Colonic mucosa (tissue), 4 donors: ENCODE measurements at places on chromosomes 13 and 19. TPM values are rescaled to one million over a fixed set of nuclear protein-coding genes. Genes with fewer than 3 reads are reported as not detected.

PRR22 gene
- total RNA-seq = 5.7 TPM

CYP2B6 gene
- total RNA-seq = 2.6 TPM

PRSS57 gene
- total RNA-seq = not detected

KRI1 gene
- total RNA-seq = 11.0 TPM

PSG11 gene
- not detected for total RNA-seq

DNA sequence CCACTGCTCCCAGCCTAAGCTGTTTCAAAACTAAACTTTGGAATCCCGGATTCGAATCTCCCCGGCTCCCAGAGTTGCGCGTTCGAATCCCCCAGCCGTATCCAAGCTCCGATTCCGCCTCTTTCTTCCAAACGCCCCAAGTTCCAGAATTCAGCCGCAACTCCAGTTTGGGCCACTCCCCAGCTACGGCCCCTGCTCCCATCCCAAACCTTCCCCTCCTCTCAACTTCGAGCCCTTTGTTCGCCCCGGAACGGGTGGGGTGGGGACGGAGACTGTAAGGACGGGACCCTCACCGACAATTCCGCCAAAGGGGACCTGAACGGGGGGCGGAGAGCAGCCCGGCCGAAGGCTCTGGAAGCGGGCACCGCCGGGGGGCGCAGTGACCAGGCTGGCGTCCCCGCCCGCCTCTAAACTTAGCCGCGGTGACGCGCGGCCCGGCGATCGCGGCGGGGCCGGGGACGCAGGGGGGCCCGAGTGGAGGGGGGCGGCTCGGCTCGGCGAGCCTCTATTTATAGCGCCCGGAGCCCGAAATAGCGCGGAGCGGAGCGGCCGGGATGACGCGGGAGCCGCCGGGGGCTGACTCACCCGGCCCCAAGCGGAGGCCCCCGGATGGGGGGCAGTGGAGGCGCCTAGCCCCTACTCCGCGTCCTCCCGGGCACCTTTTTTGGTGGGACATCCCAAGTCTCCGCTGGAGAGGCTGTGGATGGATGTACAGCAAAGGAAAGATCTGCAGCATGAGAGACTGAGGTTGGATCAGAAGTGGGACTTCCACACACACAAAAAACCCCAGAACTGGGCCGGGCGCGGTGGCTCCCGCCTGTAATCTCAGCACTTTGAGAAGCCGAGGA lies 4.9 kb upstream of the ERCC1 start:
- no peak overlapping the region for H3K27ac ChIP-seq
- peaks cover 9% of the 10 kb centered on the region for H3K27me3 ChIP-seq
- H3K4me3 ChIP-seq = peak overlapping the region; percentile 30
- DNase-seq = no peak
- no peaks in the 10 kb centered on the region for H3K4me1 ChIP-seq

- no peaks in the 10 kb centered on the region for H3K27me3 ChIP-seq
- no peaks in the 10 kb centered on the region for H3K36me3 ChIP-seq
- DNase-seq = no peak
- H3K4me1 ChIP-seq = no peaks in the 10 kb centered on the region
- H3K27ac ChIP-seq = no peak overlapping the region
- H3K4me3 ChIP-seq = no peak overlapping the region
Observed at GRCh38 chr19:29685326-29685725, 20.1 kb downstream of the PLEKHF1 start.
